ENCODE measurements at places on chromosomes 6 and 20.
A peak's percentile ranks its signal among the peaks of the same experiment; 100 is the strongest.

DNA sequence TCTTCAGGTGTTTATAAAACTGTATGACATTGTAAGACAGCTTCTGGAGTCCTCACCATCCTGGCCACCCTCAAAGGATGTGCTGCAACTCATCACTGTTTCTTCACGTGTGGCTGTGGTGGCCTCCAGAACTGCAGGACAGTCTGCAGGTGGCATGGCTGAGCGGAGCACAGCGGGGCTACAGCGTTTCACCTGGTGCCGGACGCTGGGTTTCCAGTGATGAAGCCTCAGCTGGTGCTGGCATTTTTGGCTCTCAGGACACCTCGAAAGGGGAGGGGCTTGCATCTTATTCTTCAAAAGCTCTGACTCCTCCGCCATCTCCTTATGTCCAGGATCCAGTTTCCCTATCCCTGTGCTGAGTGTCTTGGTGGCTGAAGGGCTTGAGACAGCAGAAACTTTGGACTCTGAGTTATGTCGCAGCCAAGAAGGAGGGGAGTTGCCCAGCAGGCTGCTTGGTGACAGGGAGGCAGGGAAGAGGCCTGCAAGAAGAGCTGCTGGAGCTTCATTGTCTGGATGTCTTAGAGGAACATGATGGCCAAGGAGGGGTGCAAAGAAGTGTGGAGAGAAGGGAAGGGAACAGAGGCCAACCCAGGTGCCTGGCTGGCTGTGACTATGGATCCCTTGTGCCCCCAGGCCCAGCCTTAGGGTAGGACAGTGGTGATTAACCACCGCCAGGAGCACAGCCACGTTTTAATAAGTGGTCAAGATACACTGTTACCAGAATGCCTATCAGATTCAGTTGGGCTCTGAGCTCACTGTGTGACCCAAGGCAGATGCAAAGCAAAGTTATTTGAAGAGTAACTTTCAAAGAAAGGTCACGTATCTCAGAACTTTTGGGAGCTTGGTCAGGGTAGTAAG, 58.7 kb downstream of the GTF2H5 start:
- DNase-seq = no peak

DNA sequence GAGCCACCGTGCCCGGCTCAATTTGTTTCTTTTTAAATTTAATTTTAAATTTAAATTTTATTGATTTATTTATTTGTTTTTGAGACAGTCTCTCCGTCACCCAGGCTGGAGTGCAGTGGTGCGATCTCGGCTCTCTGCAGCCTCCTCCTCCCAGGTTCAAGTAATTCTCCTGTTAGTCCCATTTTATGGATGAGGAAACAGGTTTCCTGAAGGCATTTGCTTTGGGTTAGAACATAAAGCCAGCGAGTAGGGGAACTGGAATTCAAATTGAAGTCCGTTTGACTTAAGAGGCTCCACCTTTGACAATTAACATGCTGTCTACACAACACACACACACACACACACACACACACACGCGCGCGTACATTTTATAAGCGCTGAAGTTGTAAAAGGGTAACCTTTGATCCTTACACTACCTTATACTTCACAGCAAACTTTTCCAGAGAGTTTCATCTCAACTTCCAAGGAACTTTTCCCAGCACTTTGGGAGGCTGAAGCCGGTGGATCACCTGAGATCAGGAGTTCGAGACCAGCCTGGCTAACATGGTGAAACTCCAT, 232.0 kb downstream of the BCAS1 start:
- no peak for DNase-seq

GRCh38 chr6:13548500-13549210, 25.7 kb upstream of the SIRT5 start:
- no peak for DNase-seq

- DNase-seq = peak; percentile 29
These were observed 93.2 kb downstream of the DLGAP4 start for GRCh38 chr20:36399147-36399968.

DNA sequence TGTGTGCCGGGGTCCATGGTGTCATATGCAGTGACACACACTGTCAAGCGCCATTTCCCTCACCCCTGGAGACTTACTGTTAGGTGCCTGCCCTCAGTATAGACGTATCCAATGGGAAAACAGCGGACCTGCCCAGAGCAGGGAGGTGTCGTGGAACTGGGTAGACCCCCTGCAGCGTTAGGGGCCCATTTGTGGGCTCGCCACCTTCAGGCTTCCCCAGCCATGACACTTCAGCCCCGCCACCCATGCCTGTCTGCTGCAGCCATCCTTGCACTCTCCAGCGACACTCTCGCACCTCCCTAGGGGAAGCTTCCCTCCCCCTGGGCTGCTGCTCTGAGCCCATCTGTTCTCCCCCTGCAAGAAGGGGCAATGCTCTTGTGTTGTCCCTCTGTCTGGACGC, 43.2 kb downstream of the STK35 start:
- DNase-seq = no peak

DNA sequence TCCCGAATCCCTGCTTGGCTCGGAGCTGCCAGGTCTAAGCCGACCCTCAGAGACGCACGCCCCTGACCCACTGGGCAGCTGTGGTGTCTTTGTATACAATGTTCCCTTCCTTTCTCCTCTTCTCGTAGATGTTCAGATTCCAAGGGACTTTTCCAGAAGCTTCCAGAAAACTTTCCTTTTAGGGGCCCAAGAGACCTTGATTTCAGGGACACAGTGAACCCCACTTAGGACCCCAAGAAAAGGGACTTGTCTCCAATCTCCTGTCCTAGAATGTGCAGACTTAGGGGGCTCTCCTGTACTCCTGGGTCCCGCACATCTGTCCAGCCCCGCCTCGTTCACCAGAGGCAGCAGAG, 103.5 kb downstream of the EDN3 start:
- DNase-seq = no peak

DNA sequence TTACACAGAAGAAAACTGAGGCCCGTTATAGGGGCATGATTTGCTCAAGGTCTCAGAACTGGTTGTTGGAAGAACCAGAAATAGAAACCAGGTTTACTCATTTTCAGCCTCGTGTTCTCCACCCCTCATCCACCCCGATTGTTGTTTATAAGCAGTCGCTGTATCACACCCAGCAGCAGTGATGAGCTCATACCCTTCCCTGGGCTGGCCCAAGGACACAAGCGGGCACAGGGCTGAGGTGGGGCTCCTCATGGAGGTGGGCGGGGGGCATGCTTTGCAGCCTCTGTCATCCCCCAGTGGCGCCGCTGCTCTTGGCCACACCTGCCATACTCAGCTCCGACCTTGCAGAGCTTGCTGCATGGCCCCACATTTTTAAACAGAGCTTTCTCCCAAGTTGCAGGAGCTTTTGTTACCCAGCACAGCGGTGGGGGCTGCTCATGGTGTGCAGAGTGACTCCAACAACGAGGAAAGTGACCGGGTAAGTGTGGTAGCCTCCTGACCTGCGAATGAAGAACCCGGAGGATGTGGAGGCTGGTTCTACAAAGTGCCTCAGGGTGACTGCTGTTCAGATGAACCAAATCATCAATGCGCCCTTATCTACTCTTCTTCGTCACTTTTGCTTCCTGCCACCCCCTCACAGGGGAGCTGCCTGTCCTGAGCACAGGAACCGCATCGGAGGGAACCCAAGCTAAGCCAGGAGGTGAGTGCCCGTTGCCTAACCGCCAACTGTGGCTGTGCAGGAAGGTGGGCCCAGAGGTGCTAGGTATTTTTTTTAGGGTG, 43.6 kb upstream of the NKX2-2 start:
- DNase-seq = no peak

DNA sequence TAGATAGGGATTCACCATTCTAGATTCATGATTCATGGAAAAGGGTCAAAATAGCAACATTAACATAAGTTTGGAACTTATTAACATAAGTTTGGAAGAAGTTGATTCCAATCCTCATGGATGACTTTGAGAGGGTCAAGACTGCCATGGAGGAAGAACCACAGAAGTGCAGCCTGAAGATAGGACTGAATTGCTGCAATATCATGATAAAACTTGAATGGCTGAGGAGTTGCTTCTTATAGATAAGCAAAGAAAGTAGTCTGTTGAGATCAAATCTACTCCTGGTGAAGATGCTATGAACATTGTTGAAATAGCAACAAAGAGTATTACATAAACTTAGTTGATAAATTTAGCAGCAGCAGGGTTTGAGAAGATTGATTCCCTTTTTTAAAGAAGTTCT, 62.2 kb downstream of the GMDS start:
- no peak for DNase-seq

DNA sequence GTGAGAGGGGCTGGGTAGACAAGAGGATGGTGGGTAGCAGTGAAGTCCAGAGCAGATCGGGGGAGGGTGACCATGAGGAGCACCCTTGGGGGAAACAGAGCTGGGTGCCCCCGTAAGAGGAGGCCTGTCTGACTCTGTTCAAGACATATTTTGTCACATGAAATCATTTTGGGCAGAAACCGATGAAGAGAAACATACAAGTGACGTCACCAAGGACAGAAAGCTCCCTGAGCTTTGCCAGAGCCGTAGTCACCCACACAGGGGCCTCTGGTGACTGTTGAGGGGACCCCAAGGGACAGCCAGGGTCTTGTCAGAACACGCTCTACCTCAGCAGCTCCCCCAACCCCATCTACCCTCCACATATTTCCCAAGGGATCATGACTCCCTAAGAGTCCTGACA, 39.2 kb downstream of the GPR6 start:
- DNase-seq = no peak

- no peak for DNase-seq
These were observed 96.4 kb downstream of the TMEM170B start for GRCh38 chr6:11633741-11634509.

- no peak for DNase-seq
These were observed 7.0 kb upstream of the RWDD1 start for GRCh38 chr6:116564311-116564710.

DNA sequence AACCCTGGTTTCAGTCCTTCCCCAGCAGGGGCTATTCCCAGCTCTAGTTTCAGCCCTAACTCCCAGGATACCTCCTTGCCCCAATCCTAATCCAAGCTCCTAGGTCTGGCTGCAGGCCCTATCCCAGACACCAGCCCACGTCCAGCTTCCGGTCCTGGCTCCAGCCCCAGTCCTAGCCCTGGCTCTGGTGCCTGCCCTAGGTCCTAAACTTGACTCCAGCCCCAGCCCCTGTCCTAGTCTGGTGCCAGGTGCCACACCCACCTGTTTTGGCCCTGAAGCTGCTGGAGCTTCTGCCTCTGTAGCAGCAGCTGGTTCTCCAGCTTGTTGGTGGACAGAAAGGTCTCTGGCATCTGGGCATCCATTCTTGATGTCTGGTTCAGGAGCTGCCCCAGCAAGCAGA, 28.1 kb downstream of the ANGPT4 start:
- no peak for DNase-seq

DNA sequence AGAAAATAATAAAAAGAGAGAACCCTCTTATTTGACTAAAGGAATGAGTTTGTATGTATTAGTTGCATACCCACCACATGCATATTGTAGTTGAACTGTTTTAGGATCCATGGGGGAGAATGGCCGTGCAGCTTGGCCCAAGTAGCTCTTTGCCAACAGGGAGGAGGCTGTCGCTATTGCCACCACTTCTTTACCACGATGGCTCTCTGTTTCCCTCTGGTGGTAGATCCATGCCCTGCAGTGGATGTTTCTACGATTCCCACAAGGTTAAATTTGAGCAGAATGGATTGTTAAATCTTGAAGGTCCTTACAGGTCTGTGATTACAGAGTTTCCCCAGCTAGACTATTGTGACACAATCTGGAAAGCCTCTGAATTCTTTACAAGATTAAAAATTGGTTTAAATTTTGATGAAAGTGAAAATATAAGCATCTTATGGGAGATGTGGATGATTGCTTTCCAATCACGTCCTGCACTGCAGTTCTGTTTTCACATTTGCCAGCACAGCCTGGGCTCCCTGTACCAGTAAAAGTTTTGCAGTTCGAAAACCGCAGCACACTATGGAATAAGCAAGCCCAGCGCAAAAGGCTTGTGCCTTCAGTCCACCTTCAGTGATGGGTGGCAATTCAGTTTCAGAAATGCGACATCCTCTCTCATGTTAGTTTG, 34.4 kb upstream of the FNDC1 start:
- peak; percentile 65 for DNase-seq

DNA sequence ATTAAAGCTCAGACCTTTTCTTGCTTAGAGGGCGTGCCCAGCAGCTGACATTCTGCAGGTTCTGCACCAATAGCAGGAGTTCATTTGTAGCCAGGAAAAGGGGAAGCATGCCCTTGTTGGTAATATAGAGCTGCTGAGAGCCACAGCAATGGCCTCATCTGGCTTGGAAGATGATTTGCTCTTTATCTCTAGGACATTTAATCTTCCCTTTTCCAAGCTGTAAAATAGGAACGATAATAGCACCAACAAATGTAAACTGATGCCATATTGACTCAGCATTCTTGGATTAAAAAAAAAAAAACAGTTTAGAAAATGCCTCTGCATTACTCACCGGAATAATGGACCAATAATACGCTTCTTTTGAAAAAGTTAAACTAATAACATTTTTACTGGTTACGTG, 93.4 kb upstream of the SLC2A12 start:
- DNase-seq = no peak

- no peak for DNase-seq
These were observed 122.6 kb downstream of the SULF2 start for GRCh38 chr20:47662483-47663353.

GRCh38 chr6:160130729-160131484, 9.3 kb downstream of the SLC22A1 start:
- no peak for DNase-seq

DNA sequence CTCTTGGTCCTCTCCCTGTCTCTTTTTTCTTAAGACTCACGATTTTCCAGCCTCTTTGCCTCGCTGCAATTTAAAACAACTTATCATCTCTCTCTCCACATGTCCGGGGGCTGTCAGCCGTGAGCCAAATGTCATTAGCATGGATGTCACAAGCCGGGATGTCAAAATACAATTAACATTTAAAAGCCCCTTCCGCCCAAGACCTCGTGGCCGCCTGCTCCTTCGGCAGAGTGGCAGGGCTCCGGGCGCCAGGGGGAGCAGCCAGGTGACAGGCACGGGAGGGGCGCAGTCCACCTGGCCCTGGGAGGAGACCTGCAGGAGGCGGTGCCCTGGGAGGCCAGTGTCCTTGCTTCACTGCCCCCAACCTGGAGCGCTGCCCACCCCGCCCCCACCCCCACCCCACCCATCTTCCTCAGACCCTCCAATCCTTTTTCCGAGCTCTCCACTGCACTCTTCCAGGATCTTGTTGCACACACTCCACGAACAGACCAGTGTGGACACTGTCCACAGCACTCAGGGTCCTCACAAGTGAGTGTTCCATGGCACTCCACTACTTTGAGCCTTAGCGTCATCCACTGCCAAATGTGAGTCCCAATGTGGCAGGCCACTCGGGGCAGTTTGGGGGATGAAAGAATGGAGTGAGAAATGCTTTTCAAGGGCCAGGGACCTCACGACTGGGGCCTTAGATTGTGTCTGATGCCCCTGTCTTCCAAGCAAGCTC, 5.6 kb upstream of the GRM4 start:
- no peak for DNase-seq

- no peak for DNase-seq
These were observed 2.6 kb downstream of the TDRD6 start for GRCh38 chr6:46690141-46690755.

DNA sequence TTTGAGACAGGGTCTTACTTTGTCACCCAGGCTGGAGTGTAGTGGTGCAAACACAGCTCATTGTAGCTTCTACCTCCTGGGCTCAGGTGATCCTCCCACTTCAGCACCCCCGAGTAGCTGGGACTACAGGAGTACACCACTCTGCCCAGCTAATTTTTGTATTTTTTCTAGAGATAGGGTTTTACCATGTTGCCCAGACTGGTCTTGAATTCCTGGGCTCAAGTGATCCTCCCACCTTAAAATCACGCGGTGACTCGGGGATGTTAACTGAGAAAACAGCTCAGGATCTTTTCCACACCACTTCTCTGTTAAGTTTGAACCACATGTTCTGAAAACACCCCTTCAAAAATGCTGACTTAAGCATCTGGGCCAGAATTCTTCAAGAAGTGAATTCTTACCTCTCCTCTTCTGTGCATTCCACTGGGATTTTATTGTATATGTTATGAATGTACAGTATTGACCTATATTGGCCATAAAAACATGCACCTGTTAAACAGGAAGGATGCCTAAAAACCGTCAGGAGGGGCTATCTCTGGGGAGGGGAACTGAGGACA, 72.4 kb downstream of the SYTL3 start:
- no peak for DNase-seq

All from activated naive CD8-positive, alpha-beta T cell treated with anti-CD3 and anti-CD28 coated beads for 36 hours (primary cell).